ENCODE measurements at places on chromosomes 3 and 15.

DNA sequence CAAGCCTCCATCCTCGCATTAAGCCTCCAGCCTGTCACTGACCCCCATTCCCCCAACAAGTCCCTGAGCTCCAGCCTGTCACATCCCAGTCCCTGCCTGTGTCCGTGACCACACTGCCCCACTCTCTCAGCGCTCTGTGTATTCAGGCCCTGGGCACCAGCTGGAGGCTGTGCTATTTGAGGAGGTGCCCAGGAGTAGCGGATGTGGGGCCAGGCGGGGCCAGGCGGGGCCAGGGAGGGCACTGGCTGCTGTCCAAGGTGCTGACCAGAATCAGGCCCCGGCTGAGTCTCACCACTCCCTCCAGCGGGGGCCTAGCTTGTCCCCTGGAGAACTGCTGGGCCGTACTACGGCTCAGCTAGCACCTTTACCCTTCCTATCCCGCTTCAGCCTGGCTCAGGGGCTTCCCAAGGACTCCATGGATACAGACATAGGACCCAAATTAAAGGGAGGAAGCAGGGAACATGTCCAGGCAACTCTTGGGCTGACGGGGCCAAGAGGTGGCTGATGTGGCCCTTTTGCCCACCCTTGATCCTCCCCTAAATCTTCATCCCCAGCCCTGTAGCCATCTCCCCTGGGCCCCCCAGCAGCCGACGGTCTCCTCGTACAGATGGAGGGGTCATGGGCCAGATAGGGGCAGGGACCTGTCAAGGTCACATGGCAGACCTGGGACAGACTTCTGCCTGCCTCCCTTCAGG lies 1.1 kb downstream of the HHATL start:
- no peak for DNase-seq

- no peak for DNase-seq
Observed at GRCh38 chr15:66966256-66966655, 99.1 kb upstream of the SMAD3 start.

DNA sequence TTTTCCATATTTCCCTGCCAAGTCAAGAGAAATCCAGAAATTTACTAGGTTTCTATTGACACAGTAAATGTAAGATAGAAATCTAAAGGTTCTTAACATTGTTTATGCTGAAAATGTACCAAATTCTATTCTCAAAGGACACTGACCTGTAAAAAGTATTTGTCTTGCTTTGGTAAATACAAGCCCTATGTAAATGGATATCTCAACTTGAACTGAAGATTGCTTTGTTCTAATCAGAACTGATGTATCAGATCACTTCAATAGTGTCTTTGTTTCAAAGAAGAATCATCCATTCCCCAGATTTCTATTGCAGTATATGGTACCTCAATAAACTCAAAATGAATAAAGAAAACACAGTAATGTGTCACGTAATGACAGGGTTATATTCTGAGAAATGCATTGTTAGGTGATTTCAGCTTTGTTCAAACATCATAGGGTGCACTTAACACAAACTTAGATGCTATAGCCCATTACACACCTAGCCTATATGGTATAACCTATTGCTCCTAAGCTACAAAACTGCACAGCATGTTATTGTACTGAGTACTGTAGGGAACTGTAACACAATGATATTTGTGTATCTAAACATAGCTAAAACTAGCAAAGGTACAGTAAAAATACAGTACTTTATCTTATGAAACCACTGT lies 143.5 kb upstream of the NECTIN3 start:
- DNase-seq: no peak

- no peak for DNase-seq
Observed at GRCh38 chr15:85581495-85581894, 201.1 kb downstream of the AKAP13 start.

GRCh38 chr3:9087831-9088413 lies 124.7 kb upstream of the RAD18 start:
- DNase-seq: no peak

DNA sequence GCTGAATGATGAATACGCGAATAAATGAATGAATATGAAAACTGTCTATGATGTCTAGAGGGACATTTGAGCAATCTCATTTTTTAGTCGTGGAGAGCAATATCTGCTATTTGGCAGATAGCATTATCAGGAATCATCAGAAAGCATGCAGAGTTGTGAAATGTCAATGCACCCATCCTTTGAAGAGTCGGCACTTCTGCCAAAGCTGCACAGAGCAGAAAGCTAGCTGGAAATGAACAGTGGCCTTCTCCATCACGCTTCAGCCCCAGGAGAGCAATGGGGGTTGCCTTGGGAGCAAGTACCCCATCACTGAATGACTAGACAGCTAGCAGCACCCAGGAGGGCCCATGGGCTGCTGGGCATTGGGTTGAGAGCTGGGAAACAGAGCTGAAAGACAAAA lies 69.1 kb upstream of the PROK2 start:
- DNase-seq: no peak

GRCh38 chr15:32908872-32909271 lies 191.1 kb downstream of the GREM1 start:
- no peak for DNase-seq

Measured in omental fat pad (tissue), 4 donors.